ENCODE measurements at places on chromosomes 13 and 19.

DNA sequence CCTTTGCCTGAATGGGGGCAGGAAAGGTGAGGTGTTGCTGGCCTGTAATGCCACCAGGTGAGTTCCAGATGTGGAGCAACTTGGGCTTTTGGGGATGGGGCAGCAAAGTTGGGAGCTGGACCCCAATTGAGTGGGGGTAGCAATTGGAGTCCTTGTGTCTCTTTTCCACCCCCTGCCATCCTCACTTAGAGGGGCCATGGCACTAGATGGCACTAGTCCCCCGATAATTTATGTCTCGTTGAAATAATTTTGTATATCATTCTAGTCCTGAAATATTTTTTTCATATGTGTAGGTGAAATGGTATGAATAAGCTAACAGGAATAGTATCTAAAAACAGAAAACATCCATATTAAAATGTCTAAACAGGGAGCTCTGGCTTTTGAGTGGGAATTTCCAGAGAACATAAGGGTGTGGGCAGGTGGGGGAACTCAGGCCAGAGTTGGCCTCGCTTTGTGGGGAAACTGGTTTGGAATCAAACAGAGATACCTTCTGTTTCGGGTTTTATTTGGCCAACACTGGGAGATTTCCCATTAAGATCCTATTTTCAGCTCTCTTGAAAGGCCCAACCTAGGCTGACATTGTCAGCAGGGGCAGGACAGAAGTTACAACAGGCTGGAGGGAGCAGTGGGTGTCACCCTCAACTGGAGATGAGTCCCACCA lies 3.4 kb downstream of the ZNF576 start:
- DNase-seq = no peak

GRCh38 chr19:57280962-57281400 lies 696 bp downstream of the ZNF460 start:
- no peak for DNase-seq

GRCh38 chr19:46818812-46819211 lies 30.4 kb upstream of the SLC1A5 start:
- DNase-seq = no peak

DNA sequence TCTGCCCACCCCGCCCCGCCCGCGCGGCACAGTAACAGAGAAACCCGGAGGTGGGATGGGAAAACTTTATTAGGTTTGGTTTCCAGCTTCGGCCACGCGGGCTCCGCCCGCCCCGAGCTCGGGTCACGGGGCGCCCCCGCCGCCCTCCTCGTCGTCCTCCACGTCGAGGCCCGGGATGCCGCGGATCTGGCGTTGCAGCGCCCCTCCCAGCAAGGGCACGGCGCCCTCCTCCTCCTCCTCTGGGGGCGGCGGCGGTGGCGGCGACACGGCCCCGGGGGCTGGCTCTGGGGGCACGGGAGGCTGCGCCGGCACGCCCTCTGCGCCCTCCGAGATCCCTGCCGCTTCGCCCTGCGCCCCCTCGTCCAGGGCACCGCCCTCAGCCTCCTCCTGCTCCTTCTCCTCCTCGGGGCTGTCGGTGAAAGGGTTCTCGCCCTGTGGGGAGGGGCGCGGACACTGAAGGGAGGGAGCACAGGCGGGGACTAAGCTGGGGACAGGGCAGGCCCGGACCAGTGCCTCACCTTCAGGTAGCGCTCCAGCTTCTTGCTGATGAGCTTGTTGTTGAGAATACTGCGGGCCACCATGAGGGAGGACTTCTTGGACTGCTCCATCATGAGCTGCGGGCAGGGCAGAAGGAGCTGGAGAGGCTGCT lies 536 bp upstream of the AKAP8 start:
- peak; percentile 39 for DNase-seq

DNA sequence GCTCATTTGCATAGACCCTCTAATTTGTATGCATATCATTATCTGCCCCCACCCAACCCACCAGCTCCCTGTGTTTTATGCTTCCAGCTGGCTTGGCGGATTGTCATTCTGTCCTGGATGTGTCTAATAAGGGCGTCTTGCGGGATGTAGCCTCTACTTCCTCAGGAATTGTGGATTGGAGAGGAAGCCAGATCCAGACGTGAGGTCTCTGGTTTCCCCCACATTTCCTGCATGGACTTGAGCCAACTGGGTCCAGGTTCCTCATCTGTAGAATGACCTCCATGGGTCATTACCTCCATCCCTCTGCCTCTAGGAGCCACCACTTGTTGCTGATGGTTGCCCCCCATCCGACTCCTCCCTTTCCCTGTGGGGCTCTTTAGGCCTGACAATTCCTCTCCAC lies 7.3 kb downstream of the TNFSF14 start:
- no peak for DNase-seq

DNA sequence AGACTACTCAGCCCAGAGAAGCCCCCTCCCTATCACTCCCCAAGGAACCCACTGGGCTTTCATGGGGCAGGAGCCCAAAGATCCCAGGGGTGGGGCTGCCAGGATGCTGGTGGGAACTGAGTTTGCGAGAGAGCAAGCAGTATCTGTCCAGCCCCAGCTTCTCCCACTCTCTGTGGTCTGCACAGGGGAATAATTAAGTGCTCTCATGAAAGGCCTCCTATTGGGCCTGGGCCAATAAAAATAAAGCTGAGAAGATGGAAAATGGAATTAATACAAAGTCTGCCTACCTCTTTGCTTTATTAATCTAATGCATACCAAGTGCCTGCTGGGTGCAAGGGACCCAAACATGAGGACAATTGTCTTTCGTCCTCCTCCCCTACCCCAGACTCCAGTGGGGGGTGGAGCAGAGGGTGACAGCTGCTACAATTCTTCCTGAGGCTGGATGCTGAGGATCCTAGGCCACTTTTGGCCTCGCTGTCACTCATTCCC lies 5.4 kb downstream of the DDX39A start:
- no peak for DNase-seq

DNA sequence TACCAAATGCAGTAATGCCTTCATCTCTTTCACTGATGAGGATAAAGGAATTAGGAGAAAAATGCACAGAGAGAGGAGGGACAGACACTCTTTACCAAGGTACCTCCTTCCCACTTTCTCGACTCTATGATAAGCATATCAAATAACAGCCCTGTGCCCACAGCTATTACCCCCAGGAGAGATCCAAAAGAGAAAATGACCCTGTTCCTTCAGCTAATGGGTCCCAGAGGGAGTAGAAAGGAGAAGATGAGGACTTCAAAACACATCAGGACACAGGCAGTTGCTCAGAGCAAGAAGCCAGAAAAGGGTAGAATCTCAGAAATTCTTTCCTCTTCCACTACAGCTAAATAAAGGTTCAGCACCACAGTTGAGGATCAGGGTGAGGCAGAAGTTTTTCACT lies 80.6 kb downstream of the ABCC4 start:
- no peak for DNase-seq

- DNase-seq = no peak
Observed at GRCh38 chr13:30312904-30313303, 5.6 kb upstream of the KATNAL1 start.
